Renal pelvis (tissue), 12 donors: ENCODE measurements at places on chromosomes 3 and 15. TPM values are rescaled to one million over a fixed set of nuclear protein-coding genes. Genes with fewer than 3 reads are reported as not detected.

GRCh38 chr3:195042743-195043606 lies 228.0 kb downstream of the XXYLT1 start:
- no peak for DNase-seq

DNA sequence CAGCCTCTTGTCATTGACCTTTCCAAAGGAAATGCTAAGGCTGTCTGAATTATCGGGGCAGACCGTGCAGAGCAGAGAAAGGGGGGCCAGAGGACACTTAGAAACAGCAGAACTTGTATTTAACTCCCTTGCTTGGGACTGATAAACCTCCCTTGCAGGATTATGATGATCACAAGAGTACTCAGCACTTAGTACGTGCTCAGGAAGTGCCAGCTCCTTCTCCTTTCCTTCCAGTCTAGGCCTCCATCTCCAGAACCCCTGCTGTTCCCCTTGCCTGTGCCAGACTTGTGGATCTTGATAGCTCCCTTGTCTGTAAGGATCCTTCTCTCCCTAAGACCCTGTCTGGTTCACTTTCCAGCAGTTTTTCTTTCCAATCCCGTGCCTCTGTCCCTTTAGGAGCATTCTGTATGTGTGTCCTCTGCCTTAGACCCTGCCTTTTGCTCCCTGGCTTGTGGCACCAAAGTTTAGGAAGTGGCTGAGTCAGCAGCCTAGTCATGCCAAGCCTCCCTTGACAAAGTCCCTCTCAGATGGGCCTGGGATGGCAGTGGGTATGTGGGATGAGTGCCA lies 747 bp downstream of the SORD start:
- DNase-seq: no peak

DNA sequence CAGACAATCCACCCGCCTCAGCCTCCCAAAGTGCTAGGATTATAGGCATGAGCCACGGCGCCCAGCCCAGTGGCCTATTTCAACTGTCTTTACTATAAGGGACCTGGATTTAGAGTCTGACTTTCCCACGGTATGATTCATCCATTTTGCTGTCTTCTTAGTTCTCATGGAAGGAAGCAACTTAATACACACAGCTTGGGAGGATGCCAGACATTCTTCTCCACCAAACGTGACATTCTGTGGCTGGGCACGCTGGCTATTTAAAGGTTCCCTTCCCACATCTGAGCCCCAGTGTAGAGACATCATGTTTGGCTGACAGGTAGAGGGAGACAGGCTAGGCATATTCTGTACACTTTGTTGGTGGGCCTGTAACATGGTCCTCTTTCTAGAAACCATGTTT lies 26.2 kb downstream of the FAM43A start:
- no peak for DNase-seq

DNA sequence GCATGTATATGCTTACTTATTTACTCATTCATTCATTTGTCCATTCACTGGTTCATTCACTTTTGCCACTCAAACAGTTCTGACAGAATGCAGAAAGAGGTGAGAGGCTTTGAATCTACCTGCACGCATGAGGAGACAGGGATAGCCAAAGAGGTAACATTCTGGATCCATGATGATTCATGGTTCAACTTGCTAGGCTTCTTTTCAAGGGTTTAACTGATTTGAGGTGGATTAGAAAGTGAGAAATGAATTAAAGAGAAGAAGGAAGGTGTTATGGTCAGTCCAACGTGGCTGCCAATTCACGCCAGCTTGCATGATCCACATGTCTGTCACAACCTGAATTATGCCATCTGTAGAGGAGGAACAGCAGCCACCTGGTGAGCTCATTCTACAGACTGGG lies 260.6 kb downstream of the ARRDC4 start:
- DNase-seq: no peak

- no peak for DNase-seq
Measured at GRCh38 chr3:55090291-55090690, 162.4 kb upstream of the LRTM1 start.

DNA sequence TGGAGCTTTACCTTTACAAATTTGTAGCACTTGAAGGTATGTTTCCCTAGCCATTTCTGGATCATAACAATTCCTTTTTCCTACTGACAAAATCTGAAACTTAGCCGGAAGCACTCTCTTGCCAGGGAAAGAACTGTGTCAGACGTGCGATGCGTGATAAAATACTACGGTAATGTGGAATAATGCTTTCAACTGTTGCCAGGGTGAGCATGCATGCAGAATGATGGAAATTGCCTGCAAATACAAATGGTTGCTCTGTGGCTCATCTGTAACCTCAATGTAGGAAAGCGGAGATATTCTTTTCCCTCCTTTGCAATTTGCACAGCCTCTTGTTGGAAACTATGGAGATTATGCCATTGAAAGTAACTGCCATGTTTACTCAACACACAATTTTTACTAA lies 736.5 kb upstream of the CFAP20DC start:
- DNase-seq: no peak

- DNase-seq: no peak
Measured at GRCh38 chr15:70023769-70024491, 73.8 kb downstream of the TLE3 start.

DNA sequence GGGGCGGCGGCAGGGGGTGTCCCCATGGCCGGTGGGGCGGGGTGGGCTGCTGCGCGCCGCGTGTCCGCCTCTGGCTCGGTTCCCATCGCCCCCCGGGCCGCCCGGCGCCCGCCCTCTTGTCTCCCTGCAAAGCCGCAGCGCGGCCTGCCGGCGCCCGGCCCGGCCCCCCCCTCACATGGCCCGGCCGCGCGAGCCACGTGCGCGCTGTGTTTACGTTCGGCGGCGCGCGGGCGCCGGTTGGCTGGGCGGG lies 502 bp downstream of the NR1D2 start:
- no peak for DNase-seq

The SV2B gene
- polyA plus RNA-seq: 0.12 TPM

The ZNF385D gene
- 12.7 TPM for polyA plus RNA-seq
